Regular cardiac myocyte (primary cell): ENCODE measurements at places on chromosomes 2 and 18. TPM values are rescaled to one million over a fixed set of nuclear protein-coding genes. Genes with fewer than 3 reads are reported as not detected.

Gene ADCYAP1
- not detected in 2 replicates for total RNA-seq

Gene VIL1
- total RNA-seq, result under 0.01 TPM in 2 replicates

Gene CRYGC
- not detected in 2 replicates for total RNA-seq

Gene DBI
- 46.8 and 102 TPM in 2 replicates for total RNA-seq

Gene NEU2
- total RNA-seq, result not detected in 2 replicates

Gene GREB1
- total RNA-seq, result 0.96 and 3.9 TPM in 2 replicates

Gene IL36B
- total RNA-seq, result not detected in 2 replicates

Gene SPATA3
- not detected in 2 replicates for total RNA-seq

Gene SLC19A3
- total RNA-seq, result 0.19 and 1.7 TPM in 2 replicates

Gene CFAP210
- under 0.01 TPM in 1 of 2 replicates, not detected in the other for total RNA-seq

Gene SNTG2
- 0.28 and 1.3 TPM in 2 replicates for total RNA-seq

Gene LONRF2
- total RNA-seq, result under 0.01 and 0.19 TPM in 2 replicates

Gene ASTL
- total RNA-seq, result under 0.01 TPM in 1 of 2 replicates, not detected in the other

Gene RGPD3
- 0.19 and 0.85 TPM in 2 replicates for total RNA-seq

Gene SLC14A1
- 29.5 and 32.1 TPM in 2 replicates for total RNA-seq

Gene ADGRF3
- total RNA-seq, result under 0.01 TPM in 2 replicates

Gene LYG2
- total RNA-seq, result not detected in 2 replicates

Gene CKAP2L
- total RNA-seq, result 2.3 and 18.6 TPM in 2 replicates

Gene CDH19
- 1.3 and 2.0 TPM in 2 replicates for total RNA-seq

Gene C2orf66
- under 0.01 TPM in 1 of 2 replicates, not detected in the other for total RNA-seq

Gene MC5R
- under 0.01 TPM in 1 of 2 replicates, not detected in the other for total RNA-seq

Gene ALLC
- under 0.01 TPM in 1 of 2 replicates, not detected in the other for total RNA-seq

Gene TCF7L1
- 1.3 and 2.3 TPM in 2 replicates for total RNA-seq

Gene STK16
- 14.0 and 26.2 TPM in 2 replicates for total RNA-seq
